Keratinocyte (primary cell): ENCODE measurements at places on chromosomes 12 and 14. TPM values are rescaled to one million over a fixed set of nuclear protein-coding genes. Genes with fewer than 3 reads are reported as not detected.
A peak's percentile ranks its signal among the peaks of the same experiment; 100 is the strongest.

EML5 gene
- polyA plus RNA-seq, result 0.60 to 2.0 TPM (median 1.4 TPM) in 3 replicates

BBOF1 gene
- polyA plus RNA-seq, result 1.9 to 3.0 TPM (median 2.7 TPM) in 3 replicates

NGB gene
- not detected in 3 replicates for polyA plus RNA-seq

- no peak for DNase-seq
- no peaks in the 10 kb centered on the region for H3K36me3 ChIP-seq
- H3K27ac ChIP-seq, result no peak overlapping the region
- H3K27me3 ChIP-seq, result peaks cover 2% of the 10 kb centered on the region
- no peaks in the 10 kb centered on the region for H3K4me1 ChIP-seq
- no peak overlapping the region for H3K4me3 ChIP-seq
Measured at GRCh38 chr12:51419425-51420193, 5.0 kb upstream of the SLC4A8 start.

- H3K27me3 ChIP-seq, result no peaks in the 10 kb centered on the region
- H3K36me3 ChIP-seq, result peaks cover 2% of the 10 kb centered on the region
- no peak for DNase-seq
- no peaks in the 10 kb centered on the region for H3K4me1 ChIP-seq
- no peak overlapping the region for H3K27ac ChIP-seq
Measured at GRCh38 chr14:71348394-71348793, 441.1 kb downstream of the PCNX1 start.

CYP27B1 gene
- 19.0 to 40.5 TPM (median 33.6 TPM) in 3 replicates for polyA plus RNA-seq

GRCh38 chr14:25111061-25111601 lies 61.2 kb upstream of the STXBP6 start:
- no peak overlapping the region for H3K27ac ChIP-seq
- H3K36me3 ChIP-seq, result no peaks in the 10 kb centered on the region
- no peaks in the 10 kb centered on the region for H3K4me1 ChIP-seq
- H3K4me3 ChIP-seq, result no peak overlapping the region

NR1H4 gene
- not detected in 3 replicates for polyA plus RNA-seq

- no peak overlapping the region for H3K27ac ChIP-seq
- no peaks in the 10 kb centered on the region for H3K36me3 ChIP-seq
- no peaks in the 10 kb centered on the region for H3K4me1 ChIP-seq
- H3K4me3 ChIP-seq, result no peak overlapping the region
Measured at GRCh38 chr12:24838531-24838950, 110.4 kb downstream of the BCAT1 start.

SDS gene
- not detected in 3 replicates for polyA plus RNA-seq

GRCh38 chr14:103524002-103524935 lies 1.6 kb upstream of the CKB start:
- peaks cover 30% of the 10 kb centered on the region for H3K4me1 ChIP-seq
- H3K4me3 ChIP-seq, result no peak overlapping the region
- H3K27me3 ChIP-seq, result peaks cover 43% of the 10 kb centered on the region
- no peak for DNase-seq
- H3K27ac ChIP-seq, result no peak overlapping the region

GRCh38 chr12:124480469-124481256 lies 86.7 kb downstream of the NCOR2 start:
- no peak overlapping the region for H3K27ac ChIP-seq
- DNase-seq, result peak; percentile 26
- H3K36me3 ChIP-seq, result peaks cover 37% of the 10 kb centered on the region
- H3K4me3 ChIP-seq, result no peak overlapping the region
- H3K27me3 ChIP-seq, result no peaks in the 10 kb centered on the region

DNA sequence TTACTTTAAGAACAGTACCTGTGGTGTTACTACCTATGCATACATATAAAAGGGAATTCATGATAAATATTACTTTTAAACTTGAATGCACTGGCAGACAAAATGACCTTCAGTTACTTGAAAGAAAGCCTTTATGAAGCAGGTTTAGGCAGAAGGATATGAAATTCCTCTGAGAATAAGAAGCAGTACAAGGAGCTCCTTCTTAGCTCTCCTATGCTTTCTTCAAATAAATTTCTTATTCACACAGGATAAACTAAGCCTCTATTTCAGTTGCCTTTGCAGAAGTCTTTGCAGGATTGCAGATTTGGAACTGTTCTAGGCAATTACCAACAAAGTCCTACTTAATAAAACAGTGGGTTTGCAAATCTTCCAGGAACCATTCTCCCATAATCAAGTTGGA lies 1.0 kb downstream of the EPYC start:
- no peaks in the 10 kb centered on the region for H3K27me3 ChIP-seq
- DNase-seq, result no peak
- no peaks in the 10 kb centered on the region for H3K36me3 ChIP-seq
- no peak overlapping the region for H3K27ac ChIP-seq
- no peaks in the 10 kb centered on the region for H3K4me1 ChIP-seq

DNA sequence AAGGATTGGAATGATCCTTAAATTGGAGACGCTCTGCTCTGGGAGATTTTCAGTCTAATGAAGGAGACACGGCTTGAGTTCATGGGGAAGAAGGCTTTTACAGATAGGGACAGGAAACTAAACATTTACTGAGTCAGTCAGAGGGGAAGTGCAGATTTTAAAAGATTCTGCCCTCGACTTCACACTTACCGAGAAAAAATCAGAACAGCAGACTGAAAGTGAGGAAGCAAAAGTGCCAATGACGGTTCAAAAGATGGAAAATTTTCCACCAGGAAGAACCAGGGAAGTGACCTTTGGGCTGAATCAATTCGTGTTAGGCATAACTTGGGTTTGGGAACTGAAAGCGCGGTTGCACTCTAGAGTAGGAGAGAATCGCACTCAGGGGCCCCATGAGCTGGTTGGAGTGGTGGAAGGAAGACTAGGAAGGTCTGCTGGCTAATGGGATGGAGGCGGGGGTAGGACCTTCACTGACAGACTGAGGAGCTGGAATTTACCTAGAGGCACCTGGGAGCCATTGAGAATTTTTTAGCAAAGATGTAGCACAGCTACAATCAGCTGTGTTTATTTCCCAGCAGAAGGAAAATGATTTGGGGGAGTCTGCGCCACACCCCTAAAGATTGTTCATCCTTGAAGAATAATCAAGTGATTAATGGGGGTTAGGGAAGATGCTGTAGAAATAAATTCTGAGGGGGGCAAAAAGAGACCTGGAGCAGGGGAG lies 1.2 kb downstream of the KCNK13 start:
- H3K4me3 ChIP-seq, result no peak overlapping the region
- H3K27ac ChIP-seq, result no peak overlapping the region
- H3K4me1 ChIP-seq, result peaks cover 7% of the 10 kb centered on the region
- peaks cover 55% of the 10 kb centered on the region for H3K27me3 ChIP-seq
- DNase-seq, result no peak

DNA sequence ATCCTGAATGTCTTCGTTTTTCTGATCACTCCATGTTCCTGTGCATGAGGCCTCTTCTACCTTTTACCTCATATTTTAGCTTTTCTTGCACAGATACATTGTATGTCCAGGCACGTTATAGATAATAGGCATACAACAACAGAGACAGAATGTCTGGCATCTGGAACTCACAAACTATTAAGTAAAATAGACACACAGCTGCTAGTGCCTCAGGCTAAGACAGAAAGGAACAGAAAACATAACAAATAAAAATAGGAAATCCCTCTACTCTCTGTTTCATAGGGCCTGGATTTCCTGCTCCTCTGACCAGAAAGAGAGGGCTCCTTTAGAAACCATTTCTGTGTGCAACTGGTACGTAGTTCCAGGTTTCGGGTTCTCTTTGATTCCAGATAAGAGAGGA lies 48.6 kb downstream of the ATXN7L3B start:
- no peak overlapping the region for H3K27ac ChIP-seq
- no peak for DNase-seq
- no peaks in the 10 kb centered on the region for H3K36me3 ChIP-seq

GRCh38 chr14:29648045-29648444 lies 279.6 kb downstream of the PRKD1 start:
- no peaks in the 10 kb centered on the region for H3K4me1 ChIP-seq
- H3K27ac ChIP-seq, result no peak overlapping the region
- no peak for DNase-seq
- H3K4me3 ChIP-seq, result no peak overlapping the region

TRHDE gene
- 0.12 to 0.21 TPM (median 0.17 TPM) in 3 replicates for polyA plus RNA-seq

DNA sequence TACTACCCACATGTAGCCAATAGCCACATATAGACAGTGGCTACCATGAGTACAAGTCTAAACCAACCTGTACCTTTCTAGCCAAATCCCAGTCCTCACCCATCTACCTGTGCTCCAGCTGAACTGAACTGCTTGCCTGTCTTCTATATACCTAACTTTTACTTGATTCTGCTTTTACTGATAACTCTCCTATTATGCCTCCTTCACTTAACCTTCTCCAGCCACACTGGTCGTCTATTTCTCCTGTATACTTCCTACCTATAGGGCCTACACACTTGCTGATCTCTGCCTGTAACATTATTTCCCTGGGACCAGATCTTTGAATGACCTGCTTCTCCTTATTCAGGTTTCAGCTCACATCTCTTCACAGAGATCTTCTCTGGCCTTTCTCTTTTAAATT lies 26.0 kb upstream of the MSRB3 start:
- no peak overlapping the region for H3K4me3 ChIP-seq
- H3K27ac ChIP-seq, result no peak overlapping the region
- H3K36me3 ChIP-seq, result no peaks in the 10 kb centered on the region

POU6F1 gene
- polyA plus RNA-seq, result 0.29 to 0.45 TPM (median 0.42 TPM) in 3 replicates

DNA sequence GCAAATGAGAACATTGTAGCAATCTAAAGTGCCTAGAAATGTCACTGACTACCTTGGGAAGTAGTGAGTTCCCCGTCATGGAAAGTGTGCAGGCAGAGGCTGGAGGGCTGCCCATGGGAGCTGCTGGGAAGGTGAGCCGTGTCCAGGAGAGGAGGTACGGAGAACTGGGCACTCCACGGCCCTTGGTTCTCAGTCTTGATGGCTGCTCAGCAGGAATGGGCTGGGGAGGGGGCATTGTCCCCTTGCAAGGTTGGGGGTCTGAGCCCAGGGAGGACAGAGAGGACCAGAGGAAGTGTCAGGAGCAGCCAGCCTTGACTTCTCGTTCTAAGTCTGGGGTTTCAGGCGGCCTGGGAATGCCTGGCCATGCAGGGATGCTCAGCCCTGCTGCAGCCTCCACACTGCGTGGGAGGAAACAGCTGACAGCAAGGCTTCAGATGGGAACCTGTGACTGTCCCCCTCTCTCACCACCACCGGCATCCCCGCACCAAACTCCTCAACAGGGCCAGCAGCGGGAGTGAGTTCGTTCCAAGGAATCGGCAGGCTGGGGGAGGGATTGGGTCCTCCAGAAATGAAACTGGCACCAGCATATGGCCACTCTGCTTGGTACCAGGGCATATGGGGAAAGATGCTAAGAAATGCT lies 140.2 kb downstream of the BCL11B start:
- no peaks in the 10 kb centered on the region for H3K27me3 ChIP-seq
- DNase-seq, result no peak
- H3K36me3 ChIP-seq, result no peaks in the 10 kb centered on the region
- H3K4me3 ChIP-seq, result no peak overlapping the region
- peaks cover 25% of the 10 kb centered on the region for H3K4me1 ChIP-seq

CD63 gene
- polyA plus RNA-seq, result 517 to 917 TPM (median 749 TPM) in 3 replicates

HOXC10 gene
- polyA plus RNA-seq, result 7.3 to 33.1 TPM (median 14.1 TPM) in 3 replicates

- DNase-seq, result no peak
- H3K4me1 ChIP-seq, result no peaks in the 10 kb centered on the region
- no peak overlapping the region for H3K27ac ChIP-seq
Measured at GRCh38 chr14:83287300-83287699, 1753.6 kb upstream of the SEL1L start.

DNA sequence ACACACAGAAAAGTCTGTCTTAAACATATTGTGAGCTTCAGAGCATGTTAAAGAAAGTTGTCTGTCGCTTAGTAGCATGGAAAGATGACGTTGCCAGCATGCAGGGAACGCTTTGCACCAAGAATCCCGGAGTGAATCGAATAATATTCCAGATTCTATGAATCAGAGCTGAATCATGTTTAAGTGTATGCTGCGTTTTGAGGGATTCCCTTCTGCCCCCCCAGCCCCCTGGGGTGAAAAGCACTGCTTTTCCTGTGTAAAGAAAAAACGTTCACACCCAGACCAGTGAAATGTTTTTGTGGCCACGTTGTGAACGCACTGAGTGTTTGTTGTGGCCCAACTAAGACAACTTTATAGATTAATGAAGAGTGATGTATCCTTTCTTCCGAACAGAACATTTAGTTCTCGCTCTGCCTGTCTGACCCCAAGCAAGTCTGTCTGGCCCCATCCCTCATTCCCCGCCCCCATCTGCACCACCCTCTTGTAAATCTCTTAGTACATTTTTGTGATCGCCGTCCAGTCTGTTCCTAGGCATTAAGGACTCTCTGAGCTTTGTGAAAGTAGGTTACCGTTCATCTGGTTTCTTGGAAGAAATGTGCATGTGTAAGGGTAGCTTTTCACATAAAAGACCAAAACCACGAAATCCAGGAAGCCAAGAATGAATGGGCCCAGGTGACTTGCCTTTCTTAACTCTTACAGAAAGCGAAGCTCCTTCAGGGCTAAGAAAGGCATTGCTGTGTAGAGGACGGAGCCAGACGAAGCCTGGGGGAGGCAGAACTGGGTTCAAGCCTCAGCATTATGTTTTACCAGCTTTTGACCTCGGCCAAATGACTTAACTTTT lies 103.0 kb downstream of the SAMD4A start:
- no peaks in the 10 kb centered on the region for H3K27me3 ChIP-seq
- H3K27ac ChIP-seq, result peak overlapping the region; percentile 76
- peaks cover 44% of the 10 kb centered on the region for H3K4me1 ChIP-seq
- H3K4me3 ChIP-seq, result no peak overlapping the region
- DNase-seq, result no peak
- H3K36me3 ChIP-seq, result peaks cover 6% of the 10 kb centered on the region

DNA sequence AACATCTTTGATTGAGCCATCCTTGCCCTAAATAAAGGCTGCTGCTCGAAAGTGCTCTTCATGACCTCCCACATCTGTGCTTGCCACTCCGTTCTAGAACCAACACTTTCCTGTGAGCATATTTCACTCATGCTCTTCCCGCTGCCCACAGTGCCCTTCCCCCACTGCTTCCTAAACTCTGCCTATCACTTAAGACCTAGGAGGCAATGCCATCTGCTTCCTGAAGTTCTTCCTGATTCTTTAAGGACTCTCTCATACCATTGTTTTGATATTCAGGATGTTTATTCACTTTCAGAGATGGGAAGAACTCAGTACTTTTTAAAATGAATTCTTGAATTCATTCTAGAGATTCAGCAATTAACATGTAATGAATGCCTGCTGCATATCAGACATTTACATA lies 49.9 kb downstream of the ZFYVE21 start:
- H3K27me3 ChIP-seq, result no peaks in the 10 kb centered on the region
- H3K36me3 ChIP-seq, result peaks cover 2% of the 10 kb centered on the region

- no peaks in the 10 kb centered on the region for H3K36me3 ChIP-seq
- no peak overlapping the region for H3K4me3 ChIP-seq
- no peak for DNase-seq
- H3K27me3 ChIP-seq, result no peaks in the 10 kb centered on the region
- H3K4me1 ChIP-seq, result peaks cover 11% of the 10 kb centered on the region
Measured at GRCh38 chr14:104817930-104818713, 17.2 kb downstream of the ZBTB42 start.

TRMT61A gene
- polyA plus RNA-seq, result 4.4 to 8.9 TPM (median 5.9 TPM) in 3 replicates

TSHR gene
- polyA plus RNA-seq, result 0.03 TPM in 1 of 3 replicates, not detected in the others

ZNF605 gene
- polyA plus RNA-seq, result 4.3 to 12.5 TPM (median 11.4 TPM) in 3 replicates

SERPINA3 gene
- 0.33 to 1.5 TPM (median 0.50 TPM) in 3 replicates for polyA plus RNA-seq

GRCh38 chr12:64685050-64685449 lies 74.2 kb downstream of the GNS start:
- H3K27ac ChIP-seq, result no peak overlapping the region
- H3K36me3 ChIP-seq, result peaks cover 4% of the 10 kb centered on the region
- H3K27me3 ChIP-seq, result no peaks in the 10 kb centered on the region
- no peak for DNase-seq
- H3K4me1 ChIP-seq, result peaks cover 8% of the 10 kb centered on the region

P2RX2 gene
- not detected in 3 replicates for polyA plus RNA-seq
